ENCODE measurements at places on chromosomes 5 and 9.
A peak's percentile ranks its signal among the peaks of the same experiment; 100 is the strongest.

DNA sequence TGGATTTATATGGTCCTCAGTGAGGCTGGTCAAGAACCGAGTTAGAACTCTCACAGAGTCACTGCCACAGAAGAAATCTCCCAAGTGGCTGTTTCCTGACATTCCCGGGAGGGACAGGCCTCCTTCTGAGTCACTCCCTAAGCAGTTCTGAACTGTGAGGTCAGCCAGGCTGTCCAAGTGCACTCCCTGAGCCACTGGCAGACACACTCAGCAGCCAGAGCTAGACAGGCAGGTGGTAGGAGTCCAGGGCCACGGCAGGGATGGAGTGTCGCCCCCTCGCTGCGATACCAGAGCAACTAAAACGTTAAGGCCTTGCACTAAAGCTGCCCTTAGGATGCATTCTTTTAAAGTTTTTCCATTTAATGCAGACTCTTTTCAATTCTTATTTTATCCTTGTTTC lies 3.4 kb downstream of the IL4 start:
- no peak for DNase-seq

DNA sequence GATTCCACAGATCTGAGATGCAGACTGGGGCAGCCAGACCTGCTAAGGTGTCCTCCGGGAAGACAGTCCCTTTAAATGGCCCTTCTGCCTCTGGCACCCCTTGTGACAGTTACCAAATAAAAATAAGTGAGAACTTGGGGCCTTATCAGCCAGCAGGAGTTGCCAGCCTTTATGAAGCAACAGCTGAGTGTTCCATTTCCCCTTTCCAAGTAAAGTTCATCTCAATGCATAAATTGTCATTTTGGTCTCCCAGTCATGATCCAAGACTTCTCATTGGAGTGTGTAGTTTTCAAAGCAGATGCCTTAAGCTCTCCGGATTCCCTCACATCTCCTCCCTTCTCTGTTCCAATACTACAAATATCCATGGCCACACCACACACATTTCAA lies 4.1 kb downstream of the PTCH1 start:
- no peak for DNase-seq

GRCh38 chr5:86447362-86447761 lies 170.4 kb upstream of the COX7C start:
- no peak for DNase-seq

DNA sequence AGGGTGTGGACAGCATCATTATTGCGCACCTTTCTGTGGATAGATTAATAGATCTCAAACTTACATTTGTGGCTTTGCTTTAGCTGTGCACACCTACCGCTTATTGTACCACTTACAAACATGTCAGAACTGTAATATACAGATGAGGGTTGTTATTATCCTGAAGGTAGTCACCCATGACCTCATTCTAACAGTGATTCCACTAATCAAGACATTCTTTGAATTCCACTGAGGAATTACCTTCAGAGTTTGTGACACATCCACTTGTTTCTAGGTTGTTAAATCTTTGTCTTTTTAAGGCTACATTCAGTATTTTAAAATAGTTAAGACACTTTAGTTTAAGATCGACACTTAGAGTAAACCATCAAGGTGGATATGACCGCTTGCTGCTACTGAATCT lies 7.8 kb downstream of the KCNV2 start:
- no peak for DNase-seq

- DNase-seq = no peak
Measured at GRCh38 chr5:148778882-148779281, 47.5 kb upstream of the ADRB2 start.

GRCh38 chr5:63029891-63030290 lies 451.3 kb downstream of the LRRC70 start:
- DNase-seq = no peak

- peak; percentile 16 for DNase-seq
Measured at GRCh38 chr9:96217754-96218693, 84.0 kb downstream of the HSD17B3 start.

DNA sequence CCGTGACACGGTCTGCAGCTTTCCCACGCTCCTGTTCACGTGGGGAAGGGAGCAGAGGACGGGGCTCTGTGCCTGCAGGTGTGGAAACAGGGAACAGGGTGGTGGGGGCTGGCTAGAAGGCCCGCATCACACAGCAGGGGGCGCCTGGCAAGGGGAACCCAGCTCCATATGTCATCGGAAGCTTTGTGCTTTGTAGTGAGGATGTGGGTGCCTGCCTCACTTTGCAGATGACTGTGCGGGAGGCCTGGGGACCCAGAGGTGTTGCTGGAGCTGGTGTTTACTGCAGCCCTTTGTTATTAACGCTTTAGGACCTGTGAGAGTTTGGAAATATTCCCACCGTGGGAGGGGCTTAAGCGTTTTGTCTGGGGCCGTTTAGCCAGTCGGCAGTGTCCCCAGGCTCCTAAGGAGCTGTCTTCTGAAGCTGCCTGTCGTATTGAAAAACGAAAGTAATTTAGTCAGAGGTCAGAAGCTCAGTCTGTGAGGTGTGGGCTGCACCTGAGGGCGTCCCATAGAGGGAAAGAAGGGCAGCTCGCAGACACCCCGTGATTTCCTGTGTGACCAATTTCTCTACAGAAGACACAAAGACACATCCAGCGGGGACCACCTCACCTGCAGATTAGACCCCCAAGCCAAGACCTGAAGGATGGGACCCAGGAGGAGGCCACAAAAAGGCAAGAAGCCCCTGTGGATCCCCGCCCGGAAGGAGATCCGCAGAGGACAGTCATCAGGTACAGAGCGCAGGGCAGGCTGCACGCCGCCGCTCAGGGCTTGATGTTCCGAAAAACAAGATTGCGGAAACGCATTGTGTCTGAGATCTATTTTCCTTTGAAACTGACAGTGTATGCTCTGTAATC lies 9.1 kb downstream of the MAN1B1 start:
- DNase-seq = no peak

DNA sequence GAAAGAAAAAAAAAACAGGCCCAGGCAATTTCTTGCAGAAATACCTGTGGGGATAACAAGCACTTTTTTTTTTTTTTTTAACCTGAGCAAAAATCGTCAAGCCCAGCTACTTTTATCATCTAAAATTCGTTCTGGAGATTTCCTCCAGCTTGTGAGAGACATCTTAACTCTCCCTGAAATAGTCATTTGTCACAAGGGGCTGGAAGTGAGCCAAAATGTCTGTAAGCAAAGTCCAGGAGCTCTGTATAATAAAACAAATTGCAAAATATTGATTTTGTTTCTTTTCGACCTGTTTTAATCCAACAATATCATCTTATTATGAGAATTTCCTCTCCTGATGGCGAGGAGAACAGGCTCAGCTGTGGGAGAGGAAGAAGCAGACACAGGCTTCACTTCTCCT lies 168.4 kb downstream of the TTLL11 start:
- no peak for DNase-seq

- DNase-seq = no peak
Measured at GRCh38 chr5:123436201-123436600, 13.0 kb upstream of the CEP120 start.

DNA sequence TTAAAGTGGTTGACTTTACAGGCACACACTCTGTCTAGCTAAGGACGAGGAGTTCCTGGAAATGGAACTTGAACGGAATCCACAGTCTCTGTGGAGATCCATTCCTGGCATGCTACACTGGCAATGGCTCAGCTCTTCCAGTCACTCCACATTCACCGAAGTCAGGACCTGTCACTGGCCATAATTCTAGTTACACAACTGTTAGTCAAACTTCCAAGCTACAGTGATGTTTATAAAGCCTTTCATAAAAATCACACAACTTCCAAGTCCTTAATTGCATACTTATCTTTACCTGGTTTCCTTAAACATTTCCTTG lies 15.7 kb downstream of the CDC14B start:
- no peak for DNase-seq

- DNase-seq = no peak
Measured at GRCh38 chr5:113182658-113183344, 206.2 kb downstream of the DCP2 start.

DNA sequence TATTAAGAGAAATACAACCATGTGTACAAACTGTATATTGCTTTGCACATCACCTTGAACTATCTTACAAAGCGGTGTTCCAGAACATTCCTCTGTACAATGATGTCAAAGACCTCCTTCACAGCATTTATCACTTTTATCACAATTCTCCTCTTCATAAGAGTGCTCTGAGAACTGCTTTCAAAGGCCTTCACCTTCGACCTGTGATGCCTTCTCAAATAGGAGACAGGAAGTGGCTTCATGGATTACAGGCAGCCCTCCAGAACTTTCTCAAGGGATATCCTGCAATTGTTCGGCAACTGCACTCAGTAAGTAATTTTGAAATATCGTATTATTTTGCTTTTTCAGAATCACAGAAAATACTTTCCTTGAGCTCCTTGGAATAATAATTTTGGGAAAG lies 68.0 kb upstream of the IL7R start:
- no peak for DNase-seq

GRCh38 chr5:11212706-11213105 lies 451.7 kb upstream of the DAP start:
- no peak for DNase-seq

DNA sequence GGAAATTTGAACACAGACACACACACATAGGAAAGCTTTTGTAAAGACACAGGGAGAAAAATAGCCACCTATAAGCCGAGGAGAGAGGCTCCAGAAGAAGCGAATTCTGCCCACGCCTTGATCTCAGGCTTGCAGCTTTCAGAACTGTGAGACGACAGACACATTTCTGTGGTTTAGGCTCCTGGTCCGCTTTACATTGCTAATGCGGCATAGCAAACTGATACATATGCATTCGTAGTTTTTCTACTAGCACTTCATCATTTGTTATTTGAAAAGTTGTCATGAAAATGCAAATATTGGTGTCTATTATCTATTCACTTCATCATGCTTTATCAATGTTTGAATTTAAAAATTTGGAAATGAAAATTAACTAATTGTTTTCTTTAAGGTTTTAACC lies 674.9 kb downstream of the SEMA5A start:
- no peak for DNase-seq

DNA sequence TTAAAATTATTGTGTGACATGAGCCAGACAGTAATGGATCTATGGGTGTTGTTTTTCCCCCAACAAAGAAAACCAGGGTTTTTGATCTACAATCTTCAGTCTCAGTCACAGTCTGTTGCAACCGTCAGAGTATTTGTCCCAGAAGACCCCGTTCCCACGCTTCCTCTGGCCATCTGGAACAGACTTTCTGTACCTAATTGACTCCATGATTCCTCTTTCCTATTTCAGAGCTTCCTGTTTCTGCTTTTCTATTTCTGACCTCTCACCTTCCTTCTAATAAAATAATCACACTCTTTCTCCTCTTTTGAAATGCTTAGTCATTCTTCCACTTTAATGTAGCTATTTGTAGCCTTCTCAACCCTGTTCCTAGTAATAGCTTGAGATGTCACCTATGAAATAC lies 1044.8 kb downstream of the DTWD2 start:
- DNase-seq = no peak

GRCh38 chr5:131610198-131611063 lies 24.6 kb downstream of the RAPGEF6 start:
- no peak for DNase-seq

GRCh38 chr9:124790801-124791505 lies 14.0 kb downstream of the OLFML2A start:
- DNase-seq = no peak

- no peak for DNase-seq
Measured at GRCh38 chr5:141637767-141638419, 1.1 kb downstream of the RELL2 start.

- no peak for DNase-seq
Measured at GRCh38 chr5:177604116-177604521, 4.2 kb downstream of the B4GALT7 start.

DNA sequence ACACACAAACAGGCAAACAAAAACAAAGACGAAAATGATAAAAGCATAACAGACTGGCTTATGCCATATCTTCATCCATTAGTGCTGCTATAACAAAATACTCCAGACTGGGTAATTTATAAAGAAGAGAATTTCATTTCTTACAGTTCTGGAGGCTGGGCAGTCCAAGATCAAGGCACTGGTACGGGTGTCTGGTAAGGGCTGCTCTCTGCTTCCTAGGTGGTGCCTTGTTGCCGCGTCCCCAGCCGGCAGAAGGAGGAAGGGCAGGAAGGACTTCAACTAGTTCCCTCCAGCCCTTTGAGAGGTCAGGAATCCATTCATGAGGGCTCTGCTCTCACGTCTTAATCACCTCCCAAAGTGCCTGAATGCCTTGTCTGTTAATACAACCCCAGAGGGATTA lies 122.6 kb downstream of the BOD1 start:
- no peak for DNase-seq

DNA sequence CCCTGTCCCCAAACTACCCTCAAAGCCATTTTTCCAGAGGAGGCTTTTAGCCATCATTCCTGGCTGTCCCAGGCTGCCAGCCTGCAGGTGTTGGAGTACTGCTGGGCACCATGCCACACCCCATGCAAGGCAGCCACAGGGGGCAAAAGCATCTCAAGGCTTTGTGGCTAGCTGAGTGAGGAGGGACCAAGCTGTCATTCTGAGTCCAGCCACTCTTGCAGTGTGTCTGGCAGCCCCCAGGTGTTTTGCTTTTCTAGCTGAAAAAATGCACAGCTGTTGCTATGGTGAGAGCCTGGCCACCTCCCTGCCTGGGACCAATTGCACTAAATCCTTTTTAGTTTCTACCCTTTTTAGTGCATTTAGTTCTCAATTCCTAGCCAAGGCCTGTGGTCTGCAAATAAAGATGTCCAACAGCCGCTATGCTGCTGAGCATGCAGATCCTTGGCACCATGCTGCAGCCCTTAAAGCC lies 50.4 kb upstream of the PTGS1 start:
- DNase-seq = no peak

DNA sequence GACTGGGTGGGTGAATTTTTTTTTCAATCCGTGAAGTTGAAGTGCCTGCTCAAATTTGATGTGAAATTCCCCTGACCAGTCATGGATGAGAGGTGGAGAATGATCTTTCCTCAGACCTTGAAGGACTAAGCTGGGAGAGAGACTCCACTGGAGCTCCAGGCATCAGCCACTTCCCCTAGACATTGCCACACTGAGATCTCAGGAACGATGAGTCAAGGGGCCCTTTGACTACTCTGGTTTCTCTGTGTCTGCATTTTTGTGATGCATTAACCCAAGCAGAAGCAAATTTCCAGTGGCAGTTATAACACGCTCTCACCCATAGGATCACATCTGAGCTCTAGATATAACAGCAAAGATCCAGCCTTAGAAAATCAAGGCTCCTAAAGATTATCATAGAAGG lies 171.2 kb upstream of the KIF2A start:
- DNase-seq = no peak

GRCh38 chr5:154485096-154485491 lies 7.1 kb upstream of the HAND1 start:
- no peak for DNase-seq

GRCh38 chr5:129133553-129133952 lies 39.0 kb downstream of the ISOC1 start:
- no peak for DNase-seq

- DNase-seq = no peak
Measured at GRCh38 chr5:150448952-150449516, 505 bp downstream of the RPS14 start.

DNA sequence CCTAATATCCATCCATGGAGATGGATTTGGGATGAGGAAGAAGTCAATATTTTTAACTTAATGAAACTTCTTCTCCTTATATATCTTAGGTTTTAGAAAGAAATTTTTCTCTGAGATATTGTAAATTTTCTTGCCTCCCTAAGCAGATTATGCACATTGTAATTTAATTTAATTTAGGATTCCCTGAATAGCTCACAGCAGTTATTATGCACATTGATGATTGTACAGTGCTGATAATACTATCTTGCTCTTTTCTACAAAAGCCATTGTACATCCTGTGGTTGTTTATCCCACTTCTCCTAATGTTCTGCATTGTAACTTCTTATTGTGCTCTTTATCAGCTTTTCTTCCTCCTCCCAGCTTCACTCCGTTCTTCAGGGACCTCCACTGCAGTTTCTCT lies 410.4 kb upstream of the WWC1 start:
- DNase-seq = no peak

- DNase-seq = no peak
Measured at GRCh38 chr9:130346431-130346830, 80.9 kb downstream of the HMCN2 start.
